ENCODE measurements at places on chromosomes 13 and 19.

DNA sequence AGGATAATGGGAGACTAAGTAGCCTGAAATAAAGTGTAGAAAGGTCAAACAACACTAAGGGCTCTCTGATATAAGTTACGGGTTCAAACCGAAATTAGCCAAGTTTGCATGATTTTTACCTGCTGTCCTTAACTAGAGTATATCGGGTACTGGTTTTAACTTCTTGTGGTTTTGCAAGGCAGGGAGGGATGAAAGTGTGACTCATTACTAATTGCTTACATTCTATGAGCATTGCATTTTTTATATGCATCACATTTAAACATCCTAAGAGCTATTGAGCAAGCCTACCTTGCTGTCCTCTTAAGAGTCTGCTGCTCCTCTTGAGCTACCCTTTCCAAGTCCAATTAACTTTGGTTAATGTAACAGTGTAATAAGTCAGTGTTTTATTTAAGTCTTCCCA, 415.4 kb downstream of the SLITRK5 start:
- no peak for DNase-seq

DNA sequence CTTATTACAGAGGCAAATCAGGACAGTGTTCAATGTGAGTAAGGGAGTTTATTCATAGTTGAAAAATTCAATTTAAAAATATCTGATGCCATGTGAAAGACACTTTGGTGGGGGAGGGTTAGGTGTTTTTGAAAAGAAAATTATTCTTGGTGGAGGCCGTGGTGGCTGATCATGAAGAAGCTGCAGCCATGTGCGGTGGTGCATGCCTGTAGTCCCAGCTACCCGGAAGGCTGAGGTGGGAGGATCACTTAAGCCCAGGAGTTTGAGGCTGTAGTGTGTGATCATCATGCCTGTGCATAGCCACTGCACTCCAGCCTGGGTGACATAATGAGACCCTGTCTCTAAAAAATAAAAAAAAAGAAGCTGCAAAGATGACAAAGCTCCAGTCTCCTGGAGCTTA, 28.6 kb downstream of the WDFY2 start:
- no peak for DNase-seq

GRCh38 chr19:5326545-5326944, 14.1 kb downstream of the PTPRS start:
- no peak for DNase-seq

- no peak for DNase-seq
These were observed 215.4 kb upstream of the IRS2 start for GRCh38 chr13:110001670-110002275.

DNA sequence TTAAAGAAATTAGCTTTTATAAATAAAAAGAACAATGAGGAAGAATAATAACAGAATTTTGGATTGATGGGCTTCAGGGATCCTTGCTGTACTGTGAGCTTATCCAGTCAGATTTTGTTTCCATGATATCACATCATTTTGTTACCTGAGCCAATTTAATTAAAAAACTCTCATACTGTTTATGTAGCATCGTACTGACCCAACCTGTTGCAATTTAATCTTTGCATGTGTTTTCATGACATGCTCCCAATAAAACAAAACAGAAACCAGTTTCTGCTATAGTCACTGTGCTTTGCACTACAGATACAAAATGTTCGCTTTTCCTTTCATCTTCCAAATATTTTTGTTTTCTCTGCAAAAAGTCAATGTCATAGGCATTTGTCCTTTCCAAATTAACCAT, 109.7 kb upstream of the RNF113B start:
- no peak for DNase-seq

GRCh38 chr19:54622431-54622830, 7.9 kb upstream of the LILRB1 start:
- DNase-seq: no peak

DNA sequence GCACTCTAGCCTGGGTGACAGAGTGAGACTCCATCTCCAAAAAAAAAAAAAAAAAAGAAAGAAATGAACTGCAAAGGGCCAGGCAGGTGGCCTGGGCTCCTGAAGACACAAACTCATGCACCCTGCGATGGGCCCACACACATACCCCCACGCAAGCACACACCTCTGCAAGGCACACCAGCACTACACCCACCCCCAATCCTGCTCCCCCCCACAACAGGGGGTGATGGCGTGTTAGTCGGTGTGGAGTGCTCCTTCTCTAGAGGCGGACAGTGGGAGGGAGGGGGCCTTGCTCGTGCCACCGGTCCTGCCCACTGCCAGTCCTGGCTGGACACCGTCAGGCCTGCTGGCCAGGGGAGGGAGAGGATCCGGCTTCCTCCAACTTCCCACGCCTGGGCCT, 1.6 kb upstream of the SLC8A2 start:
- no peak for DNase-seq

DNA sequence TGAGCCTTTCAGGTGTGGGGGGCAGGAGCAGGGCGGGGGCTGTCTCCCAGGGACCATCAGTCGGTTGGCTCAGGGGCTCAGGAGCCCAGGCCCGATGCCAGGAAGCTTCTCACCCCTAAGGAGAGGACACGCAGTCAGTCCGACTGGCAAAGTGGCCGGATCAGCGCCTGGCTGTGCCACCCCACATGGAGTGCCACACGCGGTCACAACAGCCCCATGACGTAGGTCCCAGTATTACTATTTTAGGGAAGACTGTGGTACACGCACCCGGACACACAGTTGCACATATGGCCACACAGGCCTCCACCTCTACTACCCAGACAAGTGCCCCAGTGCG, 29.3 kb upstream of the GRTP1 start:
- DNase-seq: no peak

DNA sequence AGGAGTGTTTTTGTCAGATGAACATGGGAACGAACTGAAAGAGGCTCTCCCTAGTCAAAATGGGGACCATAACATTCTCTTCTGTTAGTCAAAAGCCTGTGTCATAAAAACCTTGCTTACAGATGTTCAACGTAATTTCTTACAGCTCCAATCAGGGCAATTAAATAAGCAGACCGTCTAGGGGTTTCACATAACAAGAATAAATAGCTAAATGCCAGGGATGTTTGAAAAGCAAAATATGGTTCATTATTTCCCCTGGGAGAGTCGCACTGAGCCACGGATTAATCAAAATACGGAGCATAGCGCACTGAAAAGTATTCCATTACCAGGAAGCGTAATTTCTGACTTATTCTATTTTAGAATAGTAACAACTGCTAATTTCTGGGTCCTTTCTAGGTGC, 63.7 kb upstream of the MRI1 start:
- no peak for DNase-seq

- DNase-seq: no peak
These were observed 147.9 kb downstream of the KATNAL1 start for GRCh38 chr13:30159446-30159839.

DNA sequence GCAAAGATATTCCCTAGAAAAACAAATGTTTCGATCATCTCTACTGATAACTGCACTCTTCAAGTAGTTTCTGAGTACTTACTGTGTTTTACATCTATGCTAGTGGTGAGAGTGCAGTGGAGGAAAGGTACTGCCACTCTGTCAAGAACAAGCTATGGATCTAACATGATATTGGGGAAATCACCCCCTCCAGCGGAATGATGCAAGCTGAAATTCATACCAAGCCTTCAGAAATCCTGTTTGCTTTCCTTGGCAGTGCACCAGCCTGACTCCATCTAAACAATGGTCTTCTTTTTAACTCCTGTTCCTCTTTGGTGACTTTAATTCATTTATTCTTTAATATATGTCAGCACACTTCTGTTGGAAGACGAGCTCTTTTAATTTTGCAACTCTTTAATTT, 238.0 kb downstream of the PCDH9 start:
- DNase-seq: no peak
